Midbrain (tissue), 1 donor: ENCODE measurements at places on chromosomes 16 and 17.

DNA sequence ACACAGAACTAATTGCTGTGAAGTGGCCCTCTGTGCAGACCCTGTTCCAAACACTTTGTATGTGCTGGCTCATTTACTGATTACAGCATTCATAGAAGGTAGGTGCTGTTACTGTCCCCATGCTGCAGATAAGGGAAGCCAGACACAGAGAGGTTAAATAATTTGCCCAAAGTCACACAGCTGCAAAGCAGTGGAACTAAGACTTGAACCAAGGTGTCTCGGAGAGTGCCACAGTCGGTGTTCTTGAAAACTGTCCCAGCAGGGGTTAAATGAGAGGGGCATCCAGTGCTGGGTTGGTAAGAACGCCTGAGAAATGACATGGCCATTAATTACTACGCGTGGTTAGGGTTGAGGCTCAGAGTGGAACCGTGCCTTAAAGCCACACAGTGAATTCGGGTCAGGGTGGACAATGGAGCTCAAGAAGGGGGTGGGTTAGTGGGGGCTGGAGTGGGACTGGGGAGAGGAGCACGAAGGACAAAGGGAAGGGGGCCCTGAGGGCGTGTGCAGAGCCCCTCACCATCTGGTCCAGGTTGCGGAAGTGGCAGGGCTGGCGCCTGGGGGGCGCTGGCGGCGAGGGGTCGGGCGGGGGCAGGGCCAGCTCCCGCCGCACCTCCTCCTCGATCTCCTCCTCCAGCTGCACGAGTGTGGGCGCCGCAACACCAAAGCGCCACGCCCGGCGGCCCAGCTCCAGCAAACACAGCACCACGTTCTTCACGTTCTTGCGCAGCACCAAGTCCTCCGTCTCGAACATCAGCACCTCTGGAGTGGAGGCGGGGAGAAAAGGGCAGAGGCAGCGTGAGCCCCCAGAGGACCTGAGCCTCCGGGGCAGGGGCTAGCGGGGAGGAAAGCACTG lies 3.3 kb downstream of the GAS2L2 start:
- DNase-seq = no peak

DNA sequence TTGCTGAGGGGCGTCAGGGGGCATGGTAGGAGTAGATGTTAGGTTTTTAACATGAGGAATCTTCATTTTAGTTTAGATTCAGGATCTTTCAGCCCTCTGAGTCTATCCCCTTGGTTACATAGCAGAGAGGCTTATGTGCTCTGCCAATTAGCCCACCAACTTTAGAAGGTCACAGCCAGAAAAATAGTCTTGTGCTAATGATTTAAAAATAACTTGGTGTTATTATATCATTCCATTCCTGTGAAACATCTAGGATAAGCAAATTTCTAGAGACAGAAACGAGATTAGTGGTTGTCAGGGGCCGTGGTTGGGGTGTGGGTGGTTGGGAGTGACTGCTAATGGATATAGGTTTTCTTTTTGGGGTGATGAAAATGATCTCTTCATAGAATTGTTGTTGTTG lies 183.7 kb downstream of the SNX29 start:
- DNase-seq = no peak

DNA sequence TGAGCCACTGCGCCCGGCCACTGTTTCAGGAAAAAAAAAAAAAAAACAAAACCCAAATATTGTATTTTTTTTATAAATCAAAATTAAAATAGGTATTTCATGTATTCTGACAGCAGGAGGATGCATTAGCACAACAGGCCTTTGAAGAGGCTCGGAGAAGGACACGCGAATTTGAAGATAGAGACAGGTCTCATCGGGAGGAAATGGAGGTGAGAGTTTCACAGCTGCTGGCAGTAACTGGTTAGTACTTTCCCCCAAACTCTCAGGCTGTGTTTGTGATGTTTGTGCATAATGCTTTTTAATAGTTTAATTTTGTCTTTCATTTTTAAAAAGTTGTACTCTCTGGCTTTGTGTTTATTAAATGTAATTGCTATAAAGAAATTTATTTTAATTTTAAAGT lies 27.6 kb upstream of the PHAF1 start:
- DNase-seq = no peak

- no peak for DNase-seq
Observed at GRCh38 chr17:40502716-40503115, 1.3 kb upstream of the TNS4 start.

DNA sequence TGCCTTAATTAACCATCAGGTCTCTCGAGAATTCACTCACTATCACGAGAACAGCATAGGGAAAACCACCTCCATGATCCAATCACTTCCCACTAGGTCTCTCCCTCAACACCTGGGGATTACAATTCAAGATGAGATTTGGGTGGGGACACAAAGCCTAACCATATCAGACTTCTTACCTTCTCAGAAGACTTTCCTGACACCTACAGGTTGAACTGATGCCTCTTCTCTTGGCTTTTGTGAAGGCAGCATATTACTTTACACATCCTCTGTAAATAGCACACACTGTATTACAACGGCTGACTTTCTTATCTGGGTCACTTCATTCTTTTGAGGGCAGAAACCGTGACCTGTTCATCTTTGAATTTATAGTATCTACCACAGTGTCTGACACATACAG lies 23.6 kb downstream of the BMERB1 start:
- no peak for DNase-seq
